ENCODE measurements at places on chromosomes 2 and 18. TPM values are rescaled to one million over a fixed set of nuclear protein-coding genes. Genes with fewer than 3 reads are reported as not detected.

The SP140 gene
- 98.8 TPM for total RNA-seq

DNA sequence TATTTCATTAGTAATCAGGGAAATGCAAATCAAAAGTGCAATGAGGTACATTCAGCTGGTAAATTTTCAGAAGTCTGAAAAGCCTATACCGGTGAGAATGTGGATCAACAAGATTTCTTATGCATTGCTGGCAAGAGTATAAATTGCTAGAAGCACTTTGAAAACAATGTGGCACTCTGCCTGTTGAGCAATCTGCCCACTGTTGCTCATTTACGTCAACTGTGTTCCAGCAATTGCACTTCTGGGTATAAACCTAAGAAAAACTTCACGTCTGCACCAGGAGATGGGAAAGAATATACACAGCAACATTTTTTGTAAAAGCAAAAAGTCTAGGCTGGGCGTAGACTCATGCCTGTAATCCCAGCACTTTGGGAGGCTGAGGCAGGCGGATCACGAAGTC is 40.8 kb downstream of the MTERF4 start:
- no peak for DNase-seq
- H3K27me3 ChIP-seq: no peaks in the 10 kb centered on the region
- H3K27ac ChIP-seq: no peak overlapping the region
- no peak overlapping the region for H3K4me3 ChIP-seq
- H3K4me1 ChIP-seq: no peaks in the 10 kb centered on the region

- no peak for DNase-seq
- no peaks in the 10 kb centered on the region for H3K36me3 ChIP-seq
- H3K27me3 ChIP-seq: no peaks in the 10 kb centered on the region
- no peak overlapping the region for H3K4me3 ChIP-seq
- H3K27ac ChIP-seq: no peak overlapping the region
Measured at GRCh38 chr18:25518716-25519053, 166.7 kb upstream of the ZNF521 start.

The AQP12A gene
- not detected for total RNA-seq

DNA sequence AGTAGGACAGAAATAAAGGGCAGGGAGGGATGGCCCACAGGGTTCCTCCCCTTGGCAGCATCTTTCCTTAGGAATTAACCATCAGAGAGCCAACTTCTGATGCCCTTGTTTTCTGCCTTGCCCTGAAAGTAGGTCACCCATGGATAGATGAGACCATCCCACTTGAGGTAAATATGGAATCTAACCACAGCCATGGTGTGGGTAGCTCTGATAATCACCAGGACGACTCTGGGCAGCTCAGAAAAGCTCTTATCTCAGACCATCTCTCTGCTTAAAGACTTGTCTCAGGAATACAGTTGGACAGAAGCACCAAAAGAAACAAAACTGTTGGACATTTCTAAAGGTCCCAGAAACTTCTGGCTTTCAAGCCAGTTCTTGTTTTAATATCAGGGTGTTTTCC is 101.4 kb upstream of the CELF4 start:
- no peaks in the 10 kb centered on the region for H3K27me3 ChIP-seq
- no peak overlapping the region for H3K4me3 ChIP-seq
- no peak overlapping the region for H3K27ac ChIP-seq
- no peaks in the 10 kb centered on the region for H3K36me3 ChIP-seq
- DNase-seq: no peak

- H3K36me3 ChIP-seq: no peaks in the 10 kb centered on the region
- H3K27me3 ChIP-seq: no peaks in the 10 kb centered on the region
- DNase-seq: no peak
- H3K4me3 ChIP-seq: no peak overlapping the region
- H3K4me1 ChIP-seq: peaks cover 18% of the 10 kb centered on the region
Measured at GRCh38 chr2:195649629-195650190, 7.3 kb upstream of the SLC39A10 start.

DNA sequence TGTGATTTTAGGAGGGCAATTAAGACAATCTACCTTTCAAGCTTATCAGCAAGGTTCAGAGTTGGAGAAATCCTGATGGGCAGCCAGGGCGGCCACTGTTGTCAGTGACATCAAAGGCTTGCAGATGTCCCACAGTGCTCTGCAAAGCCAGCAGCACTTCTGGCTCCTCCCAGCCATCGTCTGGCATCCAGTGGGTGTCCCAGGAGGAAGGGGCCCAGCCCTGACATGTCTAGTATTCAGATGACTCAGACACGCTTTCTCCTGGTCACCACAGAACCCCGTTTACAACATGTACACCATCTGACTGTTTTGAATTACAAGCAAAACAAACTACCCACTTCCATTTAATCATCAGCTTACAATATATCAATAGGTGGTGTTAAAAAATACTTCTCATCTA is 61.4 kb downstream of the CYRIA start:
- no peak overlapping the region for H3K27ac ChIP-seq
- no peaks in the 10 kb centered on the region for H3K36me3 ChIP-seq
- H3K4me3 ChIP-seq: no peak overlapping the region
- no peaks in the 10 kb centered on the region for H3K4me1 ChIP-seq
- no peak for DNase-seq

DNA sequence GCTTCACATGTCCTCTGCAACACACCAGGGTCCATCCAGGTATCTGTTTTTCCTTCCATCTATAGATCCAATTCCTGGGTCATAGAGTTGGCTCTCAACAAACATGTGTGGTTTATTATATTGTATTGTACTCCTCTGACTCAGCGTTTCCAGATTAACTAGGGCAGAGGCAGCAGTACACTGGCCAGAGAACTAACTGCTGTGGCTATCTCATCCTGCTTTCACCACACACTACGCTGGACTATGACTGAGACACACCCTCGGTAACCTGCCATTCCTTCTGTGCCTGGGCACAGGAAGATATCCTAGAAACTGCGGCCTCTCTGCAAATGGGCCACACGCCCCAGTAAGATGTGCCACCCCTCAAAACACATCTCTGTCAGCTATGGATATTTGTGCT is 159.8 kb upstream of the STK17B start:
- no peaks in the 10 kb centered on the region for H3K36me3 ChIP-seq
- DNase-seq: no peak
- H3K27ac ChIP-seq: no peak overlapping the region
- H3K27me3 ChIP-seq: no peaks in the 10 kb centered on the region
- H3K4me1 ChIP-seq: peaks cover 5% of the 10 kb centered on the region
- no peak overlapping the region for H3K4me3 ChIP-seq

DNA sequence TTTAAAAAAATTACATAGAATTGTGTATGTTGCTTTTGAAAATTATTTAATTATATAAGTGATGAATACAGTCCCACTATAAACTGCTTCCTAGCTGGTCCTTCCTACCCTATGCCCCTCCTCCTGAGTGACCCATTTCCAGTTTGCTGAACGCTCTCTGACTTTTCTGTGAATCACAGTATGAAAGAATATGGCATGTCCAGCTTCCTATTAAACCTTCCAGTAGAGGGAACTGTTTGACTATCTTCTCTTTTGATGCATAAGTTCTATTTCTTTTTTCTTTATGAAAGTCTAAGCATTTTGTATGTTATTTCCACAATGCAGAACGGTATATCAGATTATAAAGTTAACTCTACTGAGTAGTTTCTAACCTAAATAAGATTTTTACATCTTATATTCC is 41.3 kb downstream of the PSMG2 start:
- H3K36me3 ChIP-seq: no peaks in the 10 kb centered on the region
- DNase-seq: no peak
- H3K27me3 ChIP-seq: no peaks in the 10 kb centered on the region
- no peaks in the 10 kb centered on the region for H3K4me1 ChIP-seq
